ENCODE measurements at places on chromosomes 13 and 19.
A peak's percentile ranks its signal among the peaks of the same experiment; 100 is the strongest.

- no peak for DNase-seq
Observed at GRCh38 chr19:16394681-16395375, 70.2 kb downstream of the KLF2 start.

GRCh38 chr13:110468986-110469495 is 92.5 kb downstream of the RAB20 start:
- DNase-seq: no peak

DNA sequence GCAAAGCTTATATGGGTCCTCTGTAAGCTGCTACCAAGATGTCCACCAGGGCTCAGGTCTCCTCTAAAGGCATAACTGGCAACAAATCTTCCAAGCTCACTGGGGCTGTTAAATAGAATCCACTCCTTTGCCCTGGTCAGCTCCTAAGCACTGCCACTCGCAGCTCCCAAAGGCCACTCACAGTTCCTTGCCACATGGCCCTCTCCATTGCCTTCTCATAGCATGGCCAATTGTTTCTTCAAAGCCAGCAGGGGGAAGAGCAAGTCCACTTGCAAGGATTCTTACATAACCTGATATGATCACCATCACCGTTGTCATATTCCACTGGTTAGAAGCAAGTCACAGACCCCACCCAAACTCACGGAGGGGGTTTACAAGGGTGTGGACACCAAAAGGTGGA is 199.5 kb downstream of the SUCLA2 start:
- DNase-seq: no peak

DNA sequence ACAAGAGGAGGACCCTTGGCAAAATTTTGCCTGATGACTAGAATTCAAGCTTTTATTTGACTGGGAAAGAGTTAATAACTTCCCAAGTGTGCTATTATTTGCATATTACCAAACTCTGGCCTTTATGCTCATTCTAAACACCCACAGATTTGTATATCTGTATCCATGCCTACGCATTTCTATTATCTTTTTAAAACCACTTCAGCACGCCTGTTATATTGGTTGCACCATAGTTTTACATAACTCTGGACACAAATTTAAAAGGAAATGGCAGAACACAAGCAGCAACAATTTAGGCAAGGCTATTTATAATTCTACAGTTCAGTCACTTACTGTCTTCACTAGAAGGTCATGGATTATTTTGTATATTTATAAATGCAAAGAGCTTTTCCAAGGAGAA is 3.7 kb upstream of the RASL11A start:
- DNase-seq: no peak

- DNase-seq: no peak
Observed at GRCh38 chr19:19539698-19540063, 1.6 kb downstream of the CILP2 start.

- DNase-seq: no peak
Observed at GRCh38 chr13:40243047-40243446, 423.4 kb downstream of the FOXO1 start.

DNA sequence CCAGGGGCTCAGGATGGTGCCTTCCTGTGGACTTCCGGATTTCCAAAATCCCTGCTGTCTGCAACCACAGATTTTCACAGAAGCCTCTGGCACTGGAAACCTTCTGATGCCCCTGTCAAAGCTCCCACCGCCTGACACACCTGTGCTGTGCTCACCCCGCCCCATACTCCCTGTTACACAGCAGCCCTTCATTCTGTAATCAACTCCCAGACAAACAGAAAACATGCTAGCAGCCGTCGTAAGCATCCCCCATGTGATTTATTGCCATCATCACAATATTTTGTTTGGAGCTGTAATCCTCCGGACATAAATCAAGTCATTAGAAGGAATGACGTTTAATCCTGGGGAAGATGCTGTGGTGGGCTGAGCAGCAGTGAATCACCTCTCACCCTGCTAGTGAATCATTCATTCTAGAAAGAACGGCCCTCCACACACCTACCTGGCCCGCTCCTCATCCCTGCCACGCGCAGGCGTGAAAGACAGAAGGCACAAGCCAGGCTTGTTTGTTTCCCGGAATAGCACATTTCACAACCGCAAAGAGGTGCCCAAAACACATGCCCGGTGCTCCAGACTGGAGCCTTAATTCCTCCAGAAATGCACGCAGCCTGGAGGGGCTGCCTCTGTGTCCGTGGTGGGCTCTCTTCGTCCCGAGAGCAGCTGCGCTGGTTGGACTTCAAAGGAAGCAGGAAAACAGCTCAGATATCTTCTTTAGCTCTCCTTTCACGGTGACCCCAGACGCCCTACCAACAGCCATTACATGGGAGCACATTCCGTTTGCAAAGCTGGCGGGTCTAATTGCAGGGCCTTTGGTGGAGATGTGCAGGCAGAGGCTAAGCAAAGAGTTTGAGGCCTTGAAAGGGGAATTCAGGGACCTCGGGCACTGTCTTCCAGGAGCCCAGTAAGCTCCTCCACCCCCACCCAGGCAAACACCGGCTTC is 41.3 kb upstream of the KCTD15 start:
- no peak for DNase-seq

GRCh38 chr13:23866420-23867026 is 22.7 kb downstream of the MIPEP start:
- DNase-seq: no peak

DNA sequence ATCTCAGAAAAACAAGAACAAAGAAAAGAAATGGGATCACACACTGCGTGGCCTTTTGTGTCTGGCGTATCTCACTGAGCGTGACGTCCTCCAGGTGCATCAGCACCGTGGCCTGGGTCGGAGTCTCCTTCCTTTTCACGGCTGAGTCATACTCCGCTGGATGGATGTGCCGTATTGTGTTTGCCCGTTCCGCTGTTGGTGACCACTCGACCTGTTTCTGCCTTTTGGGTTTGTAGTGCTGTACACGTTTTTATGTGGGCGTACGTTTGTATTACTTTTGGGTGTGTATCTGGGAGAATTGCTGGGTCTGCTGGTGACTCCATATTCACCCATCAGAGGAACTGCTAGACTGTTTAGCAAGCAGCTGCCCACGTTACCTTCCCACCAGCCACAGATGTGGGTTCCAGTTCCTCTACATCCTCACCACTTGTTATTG is 11.4 kb downstream of the ARID3A start:
- DNase-seq: peak; percentile 52

GRCh38 chr13:25494698-25495411 is 123.1 kb downstream of the ATP8A2 start:
- no peak for DNase-seq
